Posterior cingulate gyrus (tissue), 11 donors: ENCODE measurements at places on chromosomes 1 and 21.

DNA sequence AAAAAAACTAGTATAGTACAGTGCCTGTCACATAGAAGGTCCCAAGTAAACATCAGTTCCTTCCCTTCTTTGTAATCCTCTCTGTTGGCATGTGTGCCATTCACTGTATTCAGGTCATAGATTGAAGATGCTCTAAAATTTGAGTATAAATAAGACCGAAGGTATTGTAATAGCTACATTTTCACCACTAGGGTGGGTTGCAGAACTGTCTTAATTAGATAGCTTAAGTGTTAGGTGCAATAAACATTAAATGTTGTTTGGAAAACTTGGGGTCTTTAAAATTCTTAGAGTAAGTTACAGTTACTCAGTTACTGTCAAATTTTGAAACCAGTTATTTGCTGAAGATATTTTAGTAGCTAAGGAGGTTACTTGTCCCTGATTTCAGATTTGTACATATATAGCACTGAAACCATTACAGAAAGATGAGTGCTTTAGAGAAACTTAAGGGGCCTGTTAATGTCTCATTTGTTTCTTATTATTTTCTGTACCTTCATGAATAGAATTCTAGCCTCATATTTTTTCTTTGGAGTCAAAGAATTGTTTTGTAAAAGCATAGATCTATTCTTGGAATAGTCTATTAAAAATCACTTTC, 24.3 kb downstream of the PER3 start:
- DNase-seq = no peak

DNA sequence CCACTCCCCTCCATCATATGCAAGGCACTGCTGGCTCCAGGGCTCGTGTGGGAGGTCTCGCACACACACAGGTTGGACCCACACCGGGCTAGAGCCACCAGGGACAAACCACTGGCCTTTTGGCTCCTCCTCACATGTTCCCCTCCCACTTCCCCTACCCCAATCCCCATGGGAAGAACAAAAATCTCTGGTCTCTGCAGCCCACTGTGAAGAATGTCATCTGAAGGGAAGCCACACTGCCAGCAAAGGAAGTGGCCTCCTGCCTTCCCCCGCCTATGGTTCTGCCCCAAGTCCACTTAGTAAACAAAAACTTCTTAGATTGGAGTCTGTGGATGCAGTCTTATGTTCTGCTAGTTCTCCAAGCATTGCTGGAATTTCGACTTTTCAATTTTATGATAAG, 24.2 kb downstream of the OLFML3 start:
- no peak for DNase-seq

DNA sequence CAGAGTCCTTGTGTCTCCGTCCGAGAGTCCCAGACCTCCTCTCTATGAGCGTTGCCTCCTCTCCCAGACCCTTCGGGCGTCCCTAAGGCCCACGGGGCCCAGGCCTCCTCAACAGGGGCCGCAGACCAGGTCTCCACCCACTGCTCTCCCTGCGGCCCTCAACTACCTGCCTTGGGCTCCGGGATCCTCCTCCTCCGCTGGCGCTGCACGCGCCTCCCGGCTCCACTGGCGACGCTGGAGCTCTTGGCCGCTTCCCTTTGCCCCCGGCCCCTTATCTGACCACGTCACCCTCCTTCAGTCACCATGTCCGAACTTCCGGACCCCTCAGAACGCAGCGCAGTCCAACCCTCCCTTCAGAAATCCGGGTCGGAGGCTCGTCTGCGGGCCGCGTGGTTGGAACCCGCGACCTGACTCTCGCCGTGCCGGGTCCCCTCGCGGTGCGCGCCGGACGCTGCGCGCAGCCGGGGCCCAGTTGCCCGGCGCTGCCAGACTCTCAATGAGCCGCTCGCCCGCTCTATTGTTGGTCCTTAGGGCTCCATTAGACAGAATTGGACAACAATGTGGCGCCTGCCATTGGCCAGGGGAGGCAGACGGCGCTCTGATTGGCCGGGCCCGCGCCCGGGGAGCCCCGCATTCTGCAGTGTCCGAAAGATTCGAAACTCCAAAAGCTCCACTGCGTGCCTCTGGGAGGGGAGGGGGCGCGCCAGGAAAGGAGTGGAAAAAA, at the start of gene DMRTA2:
DMRTA2 (minus strand) TSS at position 498 of the 724 bp plus-strand sequence. CDS start 1,907 bp downstream, outside the sequence.
- peak; percentile 70 for DNase-seq

DNA sequence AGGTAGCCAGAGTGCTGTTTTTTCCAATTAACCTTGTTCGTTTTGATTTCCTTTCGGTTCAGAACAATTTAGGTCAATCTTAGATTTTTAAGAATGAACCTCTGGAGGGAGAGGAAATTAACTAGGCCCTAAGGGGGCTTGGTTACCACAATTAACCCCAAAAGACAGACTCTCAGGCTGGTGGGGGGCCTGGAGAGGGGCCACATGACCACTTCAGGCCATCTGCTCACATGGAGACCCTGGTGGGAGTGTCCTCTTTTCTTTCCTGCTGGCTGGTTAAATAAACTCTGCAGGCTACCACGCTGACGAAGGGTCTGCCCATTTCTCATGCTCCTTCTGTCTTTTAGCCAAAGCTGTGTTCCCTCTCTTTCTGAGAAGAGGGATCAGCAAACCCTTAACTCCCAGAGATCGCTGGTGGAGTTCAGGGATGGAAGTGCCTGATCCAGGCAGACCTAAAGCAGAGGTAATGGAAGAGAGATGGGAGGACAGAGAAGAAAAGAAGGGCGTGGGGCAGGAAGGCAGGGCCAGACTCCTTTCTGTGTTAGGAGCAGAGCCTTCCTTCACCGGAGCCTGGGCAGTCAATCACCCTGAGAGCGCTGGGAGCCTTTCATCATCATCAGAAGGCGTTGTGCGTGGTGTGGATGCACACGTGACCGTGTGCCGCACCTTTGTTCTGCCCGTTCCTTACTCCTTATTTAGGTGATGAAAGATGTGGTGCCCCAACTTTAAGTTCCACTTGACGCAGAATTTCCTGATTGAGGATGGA, 58.5 kb downstream of the KIF26B start:
- DNase-seq = no peak

DNA sequence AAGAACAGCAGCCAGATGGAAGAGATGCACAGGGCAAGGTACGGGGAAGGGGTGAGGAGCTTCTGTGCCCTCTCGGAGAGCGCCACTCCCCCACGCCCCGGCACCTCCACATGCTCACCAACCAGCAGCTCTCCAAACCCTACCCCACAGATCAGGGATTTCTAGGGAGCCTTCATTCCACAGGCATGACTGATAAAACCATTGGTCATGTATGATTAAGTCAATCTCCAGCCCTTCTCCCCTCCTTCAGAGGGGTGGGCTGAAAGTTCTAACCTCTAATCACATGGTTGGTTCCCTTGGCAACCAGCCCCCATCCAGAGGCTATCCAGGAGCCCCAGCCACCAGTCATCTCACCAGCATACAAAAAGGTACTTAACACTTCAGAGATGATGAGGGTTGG, 144.7 kb downstream of the TGFBR3 start:
- no peak for DNase-seq

DNA sequence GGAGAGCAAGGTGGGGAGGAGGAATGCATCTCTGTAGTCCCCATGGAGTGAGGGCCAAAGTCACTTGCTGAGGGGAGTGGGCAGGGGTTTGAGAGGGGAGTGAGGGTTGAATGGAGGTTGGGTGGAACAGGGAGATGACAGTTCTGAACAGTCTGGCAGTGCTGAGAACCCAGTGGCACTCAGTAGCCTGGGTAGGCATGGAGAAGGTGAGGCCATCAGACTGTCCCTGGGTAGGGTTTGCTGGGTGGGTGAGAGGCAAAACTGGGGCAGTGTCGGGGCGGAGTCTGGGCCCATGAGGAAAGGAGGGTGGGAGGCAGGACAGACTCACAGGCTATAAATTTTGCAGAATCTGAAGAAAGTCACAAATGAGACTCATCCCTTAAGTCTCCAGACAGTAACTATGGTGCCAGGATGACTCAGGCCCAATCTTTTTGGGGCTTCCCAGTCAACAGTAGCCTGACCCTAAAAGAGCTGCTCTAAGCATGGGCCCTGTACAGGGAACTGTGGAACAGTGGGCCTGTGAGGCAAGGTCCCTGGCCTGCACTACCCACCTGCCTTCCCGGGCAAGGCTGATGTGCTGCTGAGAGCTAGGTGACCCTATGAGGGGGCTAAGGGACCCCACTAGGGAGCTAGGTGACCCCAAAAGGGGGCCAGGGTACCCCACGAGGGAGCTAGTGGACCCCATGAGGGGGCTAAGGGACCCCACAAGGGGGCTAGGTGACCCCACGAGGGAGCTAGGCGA, 51.0 kb upstream of the DMRTB1 start:
- no peak for DNase-seq

DNA sequence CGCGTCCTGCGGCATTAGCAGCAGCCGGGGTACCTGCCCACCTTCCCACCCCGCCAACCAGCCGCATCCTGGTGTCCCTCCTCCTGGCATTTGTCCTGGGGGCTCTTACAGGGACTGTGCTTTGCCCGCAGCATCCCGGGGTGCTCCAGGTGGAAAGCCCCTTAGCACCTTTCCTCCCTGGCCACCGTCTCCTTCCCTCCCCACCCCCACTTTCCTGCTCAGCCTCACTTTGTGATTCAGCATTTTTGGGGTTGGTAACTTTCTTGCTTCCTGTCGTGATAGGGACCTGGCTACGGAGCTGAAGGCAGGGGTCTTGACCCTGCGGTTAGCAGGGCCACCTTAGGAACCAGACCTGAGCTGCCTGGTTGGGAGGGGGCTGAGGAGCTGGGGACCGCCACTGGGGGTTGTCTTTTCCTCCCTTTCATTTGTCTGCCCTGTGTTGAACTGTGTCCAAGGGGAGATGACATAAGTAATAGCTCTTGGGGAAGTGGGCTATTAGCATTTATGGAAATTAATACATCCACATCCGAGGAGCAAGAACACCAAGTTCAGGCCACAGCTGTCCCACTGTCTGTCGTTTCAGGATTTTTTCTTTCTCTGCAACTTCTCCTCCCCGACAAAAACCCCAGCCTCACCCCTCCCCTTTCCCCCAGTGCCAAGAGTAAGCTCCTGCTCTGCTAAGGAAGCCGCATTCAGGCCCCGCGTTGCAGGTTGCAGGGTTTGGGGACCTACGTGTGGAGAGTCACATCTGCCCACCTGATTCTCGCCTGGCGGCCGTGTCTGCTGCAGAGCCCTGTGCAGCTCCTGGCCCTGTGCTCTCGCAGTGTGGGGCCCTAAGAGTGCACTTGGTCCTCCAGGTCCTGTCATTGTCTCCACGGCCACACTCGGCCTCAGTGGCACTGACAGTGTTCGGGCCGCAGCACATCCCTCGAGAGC, 1.6 kb upstream of the NPHP4 start:
- DNase-seq = peak; percentile 84

GRCh38 chr1:177185209-177185608, 14.5 kb downstream of the BRINP2 start:
- DNase-seq = no peak

GRCh38 chr1:74964508-74965102, 169.6 kb upstream of the LHX8 start:
- DNase-seq = no peak

GRCh38 chr1:2525920-2526823, at the start of gene PANK4:
Gene PANK4, minus strand, starts transcription at chr1:2526596. Its CDS starts 9 bp downstream, at chr1:2526587.
- peak; percentile 98 for DNase-seq

DNA sequence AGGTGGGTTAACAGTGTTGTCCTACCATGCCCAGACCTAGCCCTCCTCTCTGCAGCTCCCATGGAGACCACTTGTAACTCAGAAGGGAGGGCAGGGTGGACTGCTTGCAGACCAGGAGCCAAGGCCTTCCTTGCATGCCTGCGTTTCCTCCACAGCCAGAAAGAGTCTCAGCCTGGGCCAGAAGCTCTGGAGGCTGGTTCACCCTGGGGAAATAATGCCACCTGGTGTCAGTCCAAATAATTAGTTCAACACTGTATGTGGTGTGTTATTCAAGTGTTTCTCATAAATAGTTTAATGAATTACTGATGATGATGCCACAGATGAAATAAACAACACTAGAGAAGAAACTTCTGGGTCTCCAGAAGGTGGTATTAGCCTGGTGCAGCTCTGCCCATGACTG, 16.9 kb upstream of the VANGL1 start:
- DNase-seq = no peak

- DNase-seq = no peak
Measured at GRCh38 chr1:59718989-59719360, 95.8 kb upstream of the HOOK1 start.

DNA sequence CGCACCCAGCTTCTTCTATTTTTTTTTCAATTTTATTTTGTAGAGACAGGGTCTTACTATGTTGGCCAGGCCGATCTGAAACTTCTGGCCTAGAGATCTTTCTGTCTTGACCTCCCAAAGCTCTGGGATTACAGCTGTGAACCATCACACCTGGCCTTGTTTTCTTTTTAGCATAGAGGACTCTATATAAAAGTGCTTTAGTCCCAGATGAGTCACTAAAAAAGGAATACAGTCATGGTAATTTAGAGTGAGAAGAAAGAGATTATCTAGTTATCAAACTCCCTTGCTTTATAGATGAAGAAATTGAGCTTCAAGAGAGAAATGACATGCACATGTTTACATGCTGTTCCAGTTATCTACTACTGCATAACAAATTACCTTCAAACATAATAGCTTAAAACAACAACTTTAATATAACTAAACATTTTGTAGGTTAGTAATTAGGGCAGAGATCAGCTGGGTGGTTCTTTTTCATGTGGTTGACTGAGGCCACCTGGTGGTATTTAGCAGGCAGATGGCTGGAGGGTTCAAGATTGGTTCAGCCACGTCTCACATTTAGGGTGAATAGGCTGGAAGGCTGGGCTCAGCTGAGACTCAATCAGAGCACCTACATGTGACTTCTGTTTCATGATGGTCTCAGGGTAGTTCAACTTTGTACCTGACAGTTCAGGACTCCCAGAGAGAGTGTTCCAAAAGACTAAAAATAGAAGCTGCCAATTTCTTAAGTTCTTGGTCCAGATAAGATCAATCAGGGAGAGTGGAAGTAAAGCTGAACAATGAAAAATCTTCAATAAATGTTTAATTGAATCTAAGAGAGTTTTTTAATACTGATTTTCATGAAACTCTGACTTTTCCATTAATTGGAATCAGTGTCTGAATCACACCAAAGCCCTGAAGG, 16.9 kb upstream of the MTF2 start:
- no peak for DNase-seq

- no peak for DNase-seq
Measured at GRCh38 chr1:48462716-48463302, 9.2 kb downstream of the SPATA6 start.

DNA sequence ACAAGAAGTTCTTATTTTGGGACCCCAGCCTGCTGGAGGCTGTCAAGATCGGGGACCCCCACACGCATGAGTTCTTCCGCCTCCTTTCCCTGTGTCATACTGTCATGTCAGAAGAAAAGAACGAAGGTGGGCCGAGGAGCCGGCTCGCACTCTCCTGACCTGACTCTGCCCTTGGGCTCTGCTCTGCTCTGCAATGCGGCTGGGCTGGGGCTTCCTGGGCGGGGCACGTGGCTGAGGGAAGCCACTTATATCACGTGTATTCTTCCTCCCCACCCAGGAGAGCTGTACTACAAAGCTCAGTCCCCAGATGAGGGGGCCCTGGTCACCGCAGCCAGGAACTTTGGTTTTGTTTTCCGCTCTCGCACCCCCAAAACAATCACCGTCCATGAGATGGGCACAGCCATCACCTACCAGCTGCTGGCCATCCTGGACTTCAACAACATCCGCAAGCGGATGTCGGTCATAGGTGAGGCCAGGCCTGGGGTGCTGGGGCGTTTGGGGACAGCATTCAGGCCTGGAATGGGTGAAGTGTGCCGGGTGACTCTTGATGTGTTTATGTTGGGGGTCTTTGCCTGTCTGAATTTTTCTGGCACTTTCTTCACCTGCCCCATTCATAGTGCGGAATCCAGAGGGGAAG, 17.6 kb downstream of the ATP8B2 start:
- peak; percentile 65 for DNase-seq

- no peak for DNase-seq
Measured at GRCh38 chr1:77824079-77824478, 44.6 kb downstream of the MIGA1 start.
